ENCODE measurements at places on chromosomes 3 and 15.

- no peak for DNase-seq
Observed at GRCh38 chr3:16477521-16477920, 36.0 kb downstream of the RFTN1 start.

DNA sequence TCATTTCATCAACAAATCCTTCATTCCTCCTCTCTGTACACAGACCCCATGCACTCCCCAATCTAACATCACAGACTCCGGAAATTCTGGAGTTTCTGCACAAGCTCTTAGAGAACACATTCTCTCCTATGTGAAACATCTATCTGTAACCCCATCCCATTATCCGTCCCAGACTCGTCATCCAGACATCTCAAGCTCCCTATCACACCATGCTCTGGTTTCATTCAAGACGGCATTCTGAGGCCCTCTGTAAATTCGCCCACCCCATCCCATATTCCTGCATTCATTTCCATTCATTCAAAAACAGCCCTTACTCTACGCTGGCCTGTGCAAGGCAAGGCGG lies 575 bp downstream of the LEO1 start:
- no peak for DNase-seq

DNA sequence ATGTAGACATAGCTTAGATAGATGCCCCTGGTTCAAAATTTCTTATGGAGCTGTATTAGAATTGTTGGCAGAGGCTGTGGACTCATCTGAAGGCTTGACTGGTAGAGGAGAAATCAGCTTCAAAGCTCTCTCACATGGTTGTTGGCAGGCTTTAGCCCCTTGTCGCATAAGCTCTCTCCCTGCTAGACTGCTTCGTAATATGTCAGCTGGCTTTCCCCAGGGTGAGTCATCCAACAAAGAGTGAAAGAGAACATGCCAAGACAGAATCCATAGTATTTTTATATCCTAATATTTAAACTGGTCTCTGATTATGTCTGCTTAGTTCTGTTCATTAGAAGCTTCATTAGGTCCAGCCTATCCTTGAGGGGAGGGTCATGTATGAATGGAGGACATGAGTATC lies 427.4 kb upstream of the NAALADL2 start:
- DNase-seq: no peak

DNA sequence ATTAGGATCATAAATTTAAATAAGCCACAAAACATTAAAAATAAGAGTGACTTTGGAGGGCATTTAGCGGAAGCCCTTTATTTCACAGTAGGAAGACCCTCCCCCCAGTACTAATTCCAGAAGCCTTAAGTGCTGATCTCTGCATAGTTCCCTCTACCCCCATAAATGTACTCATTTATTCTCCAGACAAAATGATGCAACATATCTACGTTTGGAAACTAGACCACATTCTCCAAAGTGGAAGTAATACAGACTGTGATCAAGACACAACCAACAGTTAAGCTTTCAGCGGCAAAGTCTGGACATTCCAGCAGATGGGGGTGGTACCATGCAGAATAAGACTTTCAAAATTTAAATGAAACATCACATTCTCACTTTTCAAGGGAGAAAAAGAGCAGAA lies 44.8 kb upstream of the RPS17 start:
- DNase-seq: peak; percentile 42

- no peak for DNase-seq
Observed at GRCh38 chr3:30835667-30836066, 58.8 kb downstream of the GADL1 start.

DNA sequence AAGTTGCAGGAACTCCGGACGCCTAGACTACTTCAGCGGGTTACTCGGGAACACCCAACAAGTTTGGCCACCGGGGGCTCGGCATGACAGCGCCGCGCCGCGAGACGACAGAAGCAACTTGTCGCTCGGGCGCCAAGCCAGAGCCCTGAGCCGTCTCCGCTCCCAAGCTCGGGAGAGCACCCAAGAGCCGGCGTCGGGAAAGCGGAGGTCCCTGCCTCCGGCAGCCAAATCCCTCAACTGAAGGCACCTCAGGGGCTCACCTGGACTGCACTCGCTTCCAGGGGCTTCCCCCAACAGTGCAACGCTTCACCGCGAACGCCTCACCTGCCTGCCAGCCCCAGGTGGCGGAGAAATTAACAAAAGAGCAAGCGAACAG lies 640 bp downstream of the MB21D2 start:
- DNase-seq: peak; percentile 62
